ENCODE measurements at places on chromosomes 2 and 18.

- DNase-seq: no peak
Measured at GRCh38 chr2:118654945-118655344, 192.5 kb downstream of the EN1 start.

- no peak for DNase-seq
Measured at GRCh38 chr18:79975043-79975442, 10.6 kb downstream of the HSBP1L1 start.

DNA sequence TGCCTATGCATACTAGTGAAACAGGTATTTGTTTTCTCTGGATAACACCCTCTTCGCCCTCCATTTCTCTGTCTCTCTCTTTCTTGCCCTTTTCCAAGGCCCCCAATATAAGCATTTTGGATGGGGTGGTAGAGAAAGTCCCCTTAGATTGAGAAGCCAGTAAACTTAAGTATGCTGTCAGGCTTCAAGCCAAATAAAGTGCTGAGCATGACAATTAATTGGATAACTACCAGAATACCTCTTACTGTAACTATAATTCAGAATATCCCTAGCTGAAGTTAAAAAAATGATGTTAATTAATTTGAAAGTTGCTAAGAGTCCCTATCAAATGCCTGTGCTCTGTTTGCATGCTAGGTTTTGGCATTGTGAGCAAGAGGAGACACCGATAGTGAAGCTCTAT, 324.8 kb downstream of the PARD3B start:
- no peak for DNase-seq

DNA sequence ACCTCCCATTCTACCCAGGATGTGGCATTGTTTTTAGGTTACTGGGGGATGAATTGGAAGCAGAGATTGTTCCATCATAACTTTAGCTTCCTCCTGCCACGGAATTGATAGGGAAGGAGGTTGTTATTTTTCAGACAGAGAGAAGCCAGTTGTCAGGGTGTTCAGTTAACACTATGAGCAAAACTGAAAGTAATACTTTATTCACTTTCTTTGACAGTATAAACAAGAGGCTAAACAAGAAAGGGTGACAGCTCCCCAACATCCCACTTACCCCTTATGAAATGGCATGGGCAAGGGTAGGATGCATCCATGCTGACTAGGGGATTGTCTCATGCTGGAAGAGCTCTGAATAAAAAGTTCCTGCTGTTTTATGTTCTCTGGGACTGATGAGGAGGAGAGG, 36.4 kb upstream of the GAREM1 start:
- DNase-seq: no peak

DNA sequence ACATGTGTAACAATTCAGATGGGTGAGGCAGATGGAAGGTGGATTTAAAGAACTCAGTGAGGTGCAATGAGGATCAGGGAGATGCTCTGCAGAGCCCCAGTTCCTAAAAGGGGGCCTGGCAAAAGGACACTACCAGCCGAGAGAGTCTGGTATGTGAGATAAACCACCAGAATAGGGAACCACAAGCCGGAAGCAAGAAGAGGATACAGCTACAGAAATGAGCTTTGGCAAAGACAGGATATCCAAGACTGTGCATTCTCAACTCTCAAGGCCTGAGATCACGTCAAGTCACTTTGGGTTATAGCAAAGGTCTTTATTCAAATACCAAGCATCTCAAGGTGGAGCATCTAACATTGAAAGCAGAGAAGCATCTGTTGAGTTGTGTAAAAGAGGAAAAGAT, 293.5 kb downstream of the ARHGAP15 start:
- DNase-seq: no peak

DNA sequence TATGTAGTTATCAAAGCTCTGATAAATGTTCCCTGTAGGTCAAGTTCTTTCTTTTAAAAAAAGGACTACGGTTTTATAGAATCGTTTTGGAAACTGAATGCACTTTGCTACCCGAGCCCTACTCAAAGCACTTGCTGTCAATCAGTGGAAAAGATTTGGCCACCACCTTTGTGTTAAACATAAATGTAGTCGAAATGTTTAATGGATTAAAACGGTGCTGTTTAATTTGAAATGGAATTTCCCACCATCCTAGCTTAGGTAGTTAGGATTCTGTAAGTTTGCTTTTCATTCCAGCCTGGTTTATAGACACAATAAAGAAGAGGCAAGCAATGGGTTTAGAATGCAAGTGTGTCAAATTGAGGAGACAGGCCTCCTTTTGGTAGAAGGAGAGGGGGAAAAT, 69.4 kb upstream of the MMADHC start:
- no peak for DNase-seq

- DNase-seq: no peak
Measured at GRCh38 chr2:72026819-72027425, 120.7 kb downstream of the CYP26B1 start.

GRCh38 chr2:10905862-10906143, 5.9 kb upstream of the KCNF1 start:
- no peak for DNase-seq

DNA sequence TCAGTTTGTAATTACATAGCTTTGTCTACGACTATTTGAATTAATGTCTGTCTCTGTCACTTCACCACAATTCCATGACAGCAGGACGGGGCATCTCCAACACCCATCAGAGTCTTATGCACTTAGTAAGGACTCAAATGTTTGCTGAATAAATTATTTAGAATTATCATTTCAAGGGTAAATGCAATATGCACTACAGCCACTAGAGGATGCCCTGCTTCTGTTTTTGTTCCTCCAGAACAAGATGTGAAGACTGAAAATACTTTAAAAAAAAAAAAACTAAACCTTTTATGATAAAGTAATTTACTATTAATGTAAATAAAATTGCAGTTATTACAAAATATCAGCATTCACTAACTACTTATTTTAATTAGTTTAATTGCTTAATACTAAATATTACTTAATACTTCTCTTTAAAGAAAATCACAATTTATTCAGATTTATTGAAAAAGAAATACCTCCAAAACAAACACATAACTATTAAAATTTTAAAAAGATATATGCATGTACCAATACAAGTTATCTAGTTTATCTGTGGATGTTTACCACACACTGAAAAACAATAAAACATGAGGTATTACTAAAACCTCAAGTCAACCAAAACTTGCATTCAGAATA, 3.2 kb downstream of the PIGN start:
- peak; percentile 20 for DNase-seq

DNA sequence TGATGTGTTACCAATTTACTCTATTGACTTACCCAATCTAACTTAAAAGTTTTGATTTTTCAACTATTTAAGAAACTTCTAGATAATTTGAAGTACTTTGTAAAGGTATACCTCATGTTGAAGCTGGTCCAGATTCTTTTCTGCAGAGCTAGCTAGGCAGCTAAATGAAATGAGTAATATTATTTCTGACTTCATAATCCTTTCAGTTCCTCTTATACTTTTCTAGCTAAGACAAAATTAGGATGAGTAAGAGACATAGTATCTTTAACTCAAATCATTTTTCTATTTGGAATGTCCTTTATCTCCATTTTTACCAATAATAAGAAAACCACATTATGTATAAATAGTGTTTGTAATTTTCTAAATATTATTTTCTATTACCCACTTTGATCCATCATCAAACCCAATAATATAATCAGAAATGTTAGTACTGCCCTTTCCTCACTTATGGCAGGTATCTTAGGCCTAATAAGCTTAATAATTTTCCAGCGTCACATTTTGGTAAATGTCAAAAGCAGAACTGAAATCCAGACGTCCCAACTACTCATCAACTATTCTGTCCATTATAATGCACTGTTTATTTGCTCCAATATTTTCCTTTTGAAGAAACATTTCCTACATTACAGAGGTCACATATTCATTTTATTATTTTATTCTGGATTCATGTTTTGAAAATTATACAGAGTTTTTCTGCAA, 456.6 kb downstream of the THSD7B start:
- DNase-seq: no peak

DNA sequence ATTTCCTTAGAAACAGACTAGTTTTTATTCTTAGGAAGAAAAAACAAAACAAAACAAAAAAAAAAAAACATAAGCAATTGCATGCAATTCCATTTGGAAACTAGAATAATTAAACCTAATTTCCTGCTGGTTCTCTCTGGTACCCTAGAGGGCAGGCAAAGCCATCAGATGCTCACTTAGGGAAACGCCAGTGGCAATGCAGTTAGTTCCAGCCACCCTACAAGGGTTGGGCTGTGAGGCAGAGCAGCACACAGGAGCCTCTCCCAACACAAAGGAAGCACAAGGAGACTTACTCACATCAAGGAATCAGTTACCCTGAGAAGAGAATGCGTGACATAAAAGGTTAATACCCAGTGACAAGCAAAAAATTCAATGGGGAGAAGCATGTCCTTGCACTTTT, 28.8 kb downstream of the CCDC93 start:
- no peak for DNase-seq

GRCh38 chr2:214100488-214100887, 310.4 kb upstream of the VWC2L start:
- no peak for DNase-seq

- no peak for DNase-seq
Measured at GRCh38 chr18:7953095-7953958, 386.2 kb downstream of the PTPRM start.

DNA sequence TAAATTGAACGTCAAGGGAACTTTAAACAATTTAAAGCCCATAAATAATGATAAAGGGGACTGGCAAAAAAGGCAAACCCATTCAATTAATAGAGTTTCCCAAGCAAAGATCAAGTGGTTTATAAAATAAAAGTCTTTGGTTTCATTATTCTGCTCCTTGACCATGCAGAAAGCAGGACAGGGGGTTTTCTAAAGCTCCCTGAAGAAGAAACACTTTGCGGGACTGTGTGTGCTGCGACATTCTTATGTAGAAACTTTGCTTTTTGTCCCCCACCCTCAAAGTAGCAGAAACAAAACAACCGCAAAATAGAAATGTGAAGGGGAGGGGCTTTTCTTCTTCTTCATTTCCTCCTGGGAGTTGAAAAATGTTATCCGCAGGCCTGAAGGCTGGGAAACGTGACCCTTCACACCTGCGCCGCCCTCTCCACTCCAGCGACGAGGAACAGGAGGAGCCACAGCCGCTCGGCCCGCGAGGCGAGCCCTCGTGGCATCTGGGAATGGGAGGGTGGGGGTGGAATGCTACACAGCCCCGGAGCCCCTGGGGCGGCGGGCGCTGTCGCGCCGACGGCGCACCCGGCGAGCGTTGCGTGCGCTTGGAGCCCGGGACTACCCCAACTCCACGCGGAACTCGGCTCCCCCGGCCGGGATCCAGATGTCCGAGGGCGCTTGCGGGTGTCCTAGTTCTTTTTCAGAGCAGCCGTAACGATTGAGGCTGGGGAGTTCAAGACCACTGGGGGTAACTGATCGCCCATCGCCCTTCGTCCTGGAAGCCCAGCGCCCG, 4.3 kb upstream of the GBX2 start:
- DNase-seq: no peak

GRCh38 chr2:10124538-10125045, 2.1 kb downstream of the RRM2 start:
- peak; percentile 49 for DNase-seq

DNA sequence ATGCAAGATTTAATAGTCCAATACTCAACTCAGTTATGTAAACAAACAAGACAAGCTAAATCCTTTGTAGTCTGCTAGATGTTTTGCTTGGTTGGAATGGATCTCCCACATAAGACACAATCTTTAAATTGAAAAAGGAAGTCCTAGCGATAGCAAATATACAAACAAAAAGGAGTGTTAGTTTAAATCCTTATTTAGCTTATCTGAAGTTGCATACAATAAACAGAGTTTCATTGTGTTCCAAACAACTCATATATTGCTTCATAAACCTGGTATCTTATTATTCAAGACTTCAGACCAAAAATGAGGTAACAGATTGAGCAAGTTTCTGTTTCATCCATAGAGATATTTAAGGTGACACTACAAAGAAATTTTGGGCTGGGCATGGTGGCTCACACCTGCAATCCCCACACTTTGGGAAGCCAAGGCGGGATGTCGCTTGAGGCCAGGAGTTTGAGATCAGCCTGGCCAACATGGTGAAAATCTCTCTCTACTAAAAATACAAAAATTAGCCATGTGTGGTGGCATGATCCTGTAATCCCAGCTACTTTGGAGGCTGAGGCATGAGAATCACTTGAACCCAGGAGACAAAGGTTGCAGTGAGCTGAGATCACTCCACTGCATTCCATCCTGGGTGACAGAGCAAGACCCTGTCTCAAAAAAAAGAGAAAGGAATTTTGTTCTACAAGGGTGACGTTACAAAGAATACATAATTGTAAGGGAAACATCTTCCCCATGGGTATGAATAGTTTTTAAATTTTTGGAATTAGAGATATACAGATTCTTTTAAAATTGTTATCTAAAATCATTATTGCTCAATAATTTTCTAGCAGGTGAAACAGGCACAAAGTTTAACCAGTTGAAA, 150.5 kb upstream of the L3MBTL4 start:
- DNase-seq: no peak

DNA sequence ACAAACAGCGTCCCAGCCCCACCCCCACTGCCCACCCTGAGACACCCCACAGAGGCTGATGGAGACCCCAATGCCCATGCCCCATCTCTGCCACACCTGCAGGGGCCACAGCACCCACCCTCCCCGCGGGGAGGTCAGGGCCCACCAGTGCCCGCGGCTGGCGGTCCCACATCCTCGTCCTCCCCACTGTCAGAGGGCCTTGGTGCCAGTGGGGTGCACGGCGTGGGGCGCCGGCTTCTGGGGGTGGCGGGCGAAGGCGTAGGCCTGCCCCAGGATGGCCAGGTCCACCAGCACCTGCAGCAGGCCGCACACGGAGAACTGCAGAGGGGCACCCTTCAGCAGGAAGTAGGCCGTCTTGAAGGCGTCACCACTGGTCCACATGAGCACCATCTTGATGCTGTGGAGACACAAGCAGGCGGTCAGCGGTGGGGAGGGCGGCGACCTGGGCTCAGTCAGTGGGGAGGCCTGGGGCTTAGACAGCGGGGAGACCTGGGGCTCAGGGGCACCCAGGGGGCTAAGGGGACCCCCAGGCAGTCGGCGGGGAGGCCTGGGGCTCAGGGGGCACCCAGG, 47.6 kb downstream of the SLC66A2 start:
- DNase-seq: peak; percentile 12

- DNase-seq: peak; percentile 69
Measured at GRCh38 chr2:85273738-85274731, 53.8 kb downstream of the TGOLN2 start.

- no peak for DNase-seq
Measured at GRCh38 chr18:41150316-41150715, 804.7 kb upstream of the PIK3C3 start.

- DNase-seq: no peak
Measured at GRCh38 chr2:220469201-220469600, 841.8 kb downstream of the SLC4A3 start.
